ENCODE measurements at places on chromosomes 5 and 9.
A peak's percentile ranks its signal among the peaks of the same experiment; 100 is the strongest.

GRCh38 chr9:121038804-121039203 lies 11.3 kb downstream of the C5 start:
- DNase-seq, result no peak

DNA sequence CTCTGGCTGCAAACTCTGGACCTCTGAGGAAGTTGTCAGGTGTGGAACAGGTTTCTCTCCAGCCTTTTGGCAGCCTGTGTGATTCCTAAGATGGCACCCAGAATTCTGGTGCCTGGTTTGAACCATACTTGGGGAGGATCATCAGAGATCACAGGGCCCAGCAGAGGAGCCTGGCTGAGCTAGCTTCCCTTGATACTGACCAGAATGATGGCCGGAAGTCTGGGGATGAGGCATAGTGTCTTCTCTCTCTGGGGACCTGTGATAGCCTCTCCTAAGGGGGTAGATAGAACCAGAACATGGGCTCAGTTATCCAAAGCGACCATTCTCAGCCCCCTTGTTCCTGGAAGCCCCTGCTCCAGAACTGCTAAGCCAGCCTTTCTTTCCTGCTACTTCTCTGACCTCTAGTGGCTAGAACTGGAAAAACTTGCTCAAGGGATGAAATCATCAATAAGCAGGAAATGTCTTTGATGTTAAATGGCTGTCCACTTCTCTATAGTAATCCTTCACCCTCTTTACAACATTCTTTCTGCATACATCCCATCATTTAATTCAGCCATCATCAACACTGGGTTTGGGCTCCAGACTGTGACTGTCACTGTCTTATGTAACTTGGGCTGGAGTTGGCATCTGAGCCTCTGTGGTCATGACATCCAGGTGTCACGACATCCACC lies 55.1 kb downstream of the C9orf152 start:
- DNase-seq, result no peak

DNA sequence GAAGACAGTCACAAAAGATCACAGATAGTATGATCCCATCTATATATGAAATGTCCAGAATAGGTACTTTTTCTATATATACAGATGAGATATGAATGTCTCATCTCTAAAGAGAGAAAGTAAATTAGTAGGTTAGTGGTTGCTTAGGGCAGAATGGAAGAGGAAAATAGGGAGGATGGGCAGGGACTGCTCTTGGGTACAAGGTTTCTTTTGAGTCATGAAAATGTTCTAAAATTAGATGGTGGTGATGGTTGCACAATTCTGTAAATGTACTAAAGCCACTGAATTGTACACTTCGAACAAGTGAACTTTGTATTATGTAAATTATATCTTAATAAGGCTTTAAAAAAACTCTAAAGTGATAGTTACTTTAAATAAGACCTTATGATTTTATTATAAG lies 59.6 kb upstream of the GRAMD2B start:
- DNase-seq, result no peak

GRCh38 chr5:1552521-1553255 lies 28.9 kb upstream of the LPCAT1 start:
- DNase-seq, result peak; percentile 84

GRCh38 chr5:164188733-164189148 lies 683.3 kb downstream of the MAT2B start:
- no peak for DNase-seq

DNA sequence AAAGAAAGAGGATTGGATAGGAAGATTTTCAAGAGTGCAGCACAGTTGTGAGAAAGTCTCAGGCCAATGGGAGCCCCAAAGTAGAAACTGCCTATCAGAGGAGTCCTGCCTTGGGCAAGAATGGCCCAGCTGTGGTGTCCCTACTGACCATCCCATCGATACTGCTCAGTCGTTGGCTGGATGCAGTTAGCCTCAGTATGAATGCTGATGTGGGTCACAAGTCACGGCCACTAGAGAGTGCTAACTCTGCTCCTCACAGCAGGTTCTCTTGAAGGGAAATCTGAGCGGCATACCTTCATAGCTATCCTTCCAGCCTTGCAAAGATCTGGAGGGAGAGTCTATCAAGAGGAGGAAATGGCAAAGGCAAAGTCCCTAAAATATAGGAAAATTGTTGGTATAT lies 11.6 kb upstream of the CETN3 start:
- no peak for DNase-seq

DNA sequence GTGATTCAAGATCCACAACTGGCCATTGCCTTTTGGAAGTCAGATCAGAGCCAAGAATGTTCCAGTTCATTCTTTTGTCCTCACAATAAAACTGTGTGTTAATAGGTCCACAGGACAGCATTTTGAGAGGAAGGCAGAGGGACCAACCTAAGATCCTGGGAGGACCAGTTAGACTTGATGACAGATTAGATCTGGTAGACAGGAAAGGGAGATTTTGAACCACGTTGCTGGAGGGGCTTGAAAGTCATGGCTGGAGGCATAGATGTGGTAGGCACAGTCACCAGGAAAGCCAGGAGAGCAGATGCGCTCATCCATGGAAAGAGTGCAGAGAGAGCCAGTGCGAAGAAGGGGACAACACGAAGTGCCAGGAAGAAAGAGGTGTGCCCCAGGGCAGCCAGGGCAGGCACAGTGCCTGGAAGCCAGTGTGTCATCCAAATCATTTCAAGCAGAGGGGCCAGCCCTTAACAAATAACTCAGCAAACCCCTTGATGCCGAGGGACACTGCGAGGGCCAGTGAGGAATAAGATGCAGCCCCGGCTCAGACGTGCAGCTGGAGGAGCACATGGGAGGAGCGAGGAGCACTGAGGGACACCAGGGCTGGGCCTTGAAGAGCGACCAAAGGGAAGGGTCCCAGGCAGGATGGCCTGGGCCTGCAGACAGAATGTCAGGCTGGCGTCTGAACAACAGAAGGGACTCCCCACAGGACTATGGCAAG lies 12.8 kb upstream of the SLC2A8 start:
- DNase-seq, result no peak

GRCh38 chr9:130138171-130138653 lies 34.0 kb upstream of the NCS1 start:
- DNase-seq, result no peak

DNA sequence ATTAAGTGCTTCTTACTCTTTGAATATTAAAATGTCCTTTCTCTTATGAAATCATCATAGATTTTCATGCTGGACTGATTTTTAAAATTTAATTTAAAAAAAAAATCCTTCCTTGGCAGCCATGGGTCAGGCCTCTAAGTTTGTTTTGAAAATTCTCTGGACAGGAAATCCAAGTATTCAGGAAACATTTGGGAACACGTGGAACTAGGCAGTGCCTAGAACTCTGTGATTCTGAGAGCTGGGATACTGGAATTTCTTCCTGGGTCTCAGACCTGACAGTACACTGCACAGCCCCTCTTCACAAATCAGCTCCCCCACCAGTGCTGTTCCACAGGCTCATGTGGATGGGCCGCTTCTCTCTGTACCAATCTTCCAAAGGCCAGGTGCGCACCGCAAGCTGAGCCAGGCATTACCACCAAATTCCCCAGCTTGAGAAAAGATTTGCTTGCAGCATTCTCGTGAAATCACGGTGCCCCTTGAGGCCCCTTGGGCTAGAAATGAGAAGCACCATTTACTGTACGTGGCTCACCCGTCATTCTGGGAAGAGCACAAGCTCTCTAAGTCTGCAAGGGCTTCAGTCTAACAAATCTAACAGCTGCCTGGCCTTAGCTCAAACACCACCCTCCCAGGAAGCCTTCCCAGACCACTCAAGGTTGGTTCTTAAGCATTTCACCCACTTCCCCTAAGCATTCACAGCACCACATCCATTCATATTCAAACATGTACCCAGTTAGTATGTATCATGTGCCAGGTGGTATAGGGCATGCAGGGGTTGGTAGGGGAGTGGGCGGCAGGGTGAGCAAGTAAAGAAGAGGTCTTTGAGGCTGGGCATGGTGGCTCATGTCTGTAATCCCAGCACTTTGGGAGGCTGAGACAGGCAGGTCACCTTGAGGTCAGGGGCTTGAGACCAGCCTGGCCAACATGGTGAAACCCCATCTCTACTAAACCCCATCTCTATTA lies 26.5 kb downstream of the B4GALT1 start:
- DNase-seq, result no peak

DNA sequence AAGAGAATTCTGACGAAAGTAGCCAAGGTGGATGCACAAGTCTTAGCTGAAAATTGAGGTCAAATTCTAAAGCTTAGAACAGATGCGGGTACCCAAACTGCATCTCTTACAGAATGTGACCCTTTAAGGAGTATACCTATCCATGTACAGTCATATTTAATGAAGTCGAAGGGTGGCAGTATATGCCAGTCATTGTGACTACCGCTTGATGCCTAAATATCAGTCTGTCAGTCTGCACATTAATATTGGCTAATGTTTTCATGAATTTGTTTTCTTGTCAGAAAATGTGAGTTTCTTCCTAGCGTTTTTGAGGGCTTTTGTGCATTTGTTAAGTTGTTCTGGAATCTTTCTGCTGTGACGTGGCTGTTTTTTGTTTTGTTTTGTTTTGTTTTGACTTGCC lies 264.5 kb upstream of the ELAVL2 start:
- DNase-seq, result no peak

- peak; percentile 69 for DNase-seq
Observed at GRCh38 chr5:191036-191948, at the start of gene LRRC14B. Gene LRRC14B, plus strand, starts transcription at chr5:191495. Its CDS starts 44 bp downstream, at chr5:191539.

DNA sequence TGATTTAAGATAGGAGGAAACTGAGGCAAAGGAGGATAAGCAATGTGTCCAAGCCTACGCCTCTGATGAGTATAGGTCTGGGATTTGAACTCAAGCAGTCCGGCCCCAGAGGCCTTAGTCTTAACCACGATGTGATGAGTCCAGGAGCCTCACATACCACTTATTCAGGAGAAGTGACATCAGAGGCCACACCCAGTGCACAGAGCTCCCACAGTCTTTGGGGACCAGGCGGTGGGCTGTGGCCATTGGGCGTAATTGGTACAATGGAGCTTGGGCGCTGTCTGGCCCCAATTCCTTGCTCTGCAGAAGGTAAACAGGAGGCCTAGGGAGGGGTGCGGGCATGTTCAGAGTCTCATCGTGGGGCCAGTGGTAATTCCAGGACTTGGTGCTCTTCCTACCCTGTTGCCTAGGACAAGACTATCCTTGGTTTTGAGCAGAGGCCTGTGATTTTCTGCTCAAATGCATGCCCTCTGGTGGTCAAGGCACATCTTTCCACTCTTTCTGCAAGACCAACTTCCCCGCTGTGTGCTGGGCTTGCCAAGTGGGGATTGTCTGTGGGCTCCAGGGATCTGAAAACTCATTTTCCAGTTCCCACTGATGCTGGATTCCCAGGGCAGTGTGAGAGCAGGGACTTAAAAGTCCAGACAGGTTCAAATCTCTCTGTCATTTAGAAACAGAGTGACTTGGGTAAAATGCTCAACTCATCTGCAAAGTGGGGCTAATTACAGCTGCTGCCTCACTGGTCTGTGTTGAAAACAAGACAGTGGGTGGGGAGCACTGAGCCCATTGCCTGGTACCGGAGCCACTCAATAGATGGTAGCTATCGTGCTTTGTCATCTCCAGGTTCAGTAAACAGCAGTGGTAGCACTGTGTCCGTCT lies 15.8 kb downstream of the NDST1 start:
- peak; percentile 77 for DNase-seq

GRCh38 chr9:97480749-97481148 lies 20.7 kb upstream of the TMOD1 start:
- no peak for DNase-seq

GRCh38 chr5:51829230-51829629 lies 446.0 kb downstream of the ISL1 start:
- no peak for DNase-seq

GRCh38 chr9:124261736-124262648 lies 4.2 kb downstream of the NEK6 start:
- DNase-seq, result no peak

- no peak for DNase-seq
Observed at GRCh38 chr5:176762489-176762888, 47.9 kb upstream of the UNC5A start.

- DNase-seq, result peak; percentile 58
Observed at GRCh38 chr5:134466241-134467069, 54.8 kb upstream of the CDKN2AIPNL start.

GRCh38 chr9:114202396-114202795 lies 47.1 kb downstream of the COL27A1 start:
- no peak for DNase-seq

- DNase-seq, result no peak
Observed at GRCh38 chr5:149586708-149587318, 5.5 kb downstream of the ARHGEF37 start.

- no peak for DNase-seq
Observed at GRCh38 chr9:122097679-122098315, 4.7 kb upstream of the TTLL11 start.

GRCh38 chr9:136482793-136483588 lies at the start of gene SEC16A:
Gene SEC16A, minus strand, starts transcription at chr9:136483040. Its CDS starts 5,425 bp downstream, at chr9:136477615.
- DNase-seq, result peak; percentile 96

DNA sequence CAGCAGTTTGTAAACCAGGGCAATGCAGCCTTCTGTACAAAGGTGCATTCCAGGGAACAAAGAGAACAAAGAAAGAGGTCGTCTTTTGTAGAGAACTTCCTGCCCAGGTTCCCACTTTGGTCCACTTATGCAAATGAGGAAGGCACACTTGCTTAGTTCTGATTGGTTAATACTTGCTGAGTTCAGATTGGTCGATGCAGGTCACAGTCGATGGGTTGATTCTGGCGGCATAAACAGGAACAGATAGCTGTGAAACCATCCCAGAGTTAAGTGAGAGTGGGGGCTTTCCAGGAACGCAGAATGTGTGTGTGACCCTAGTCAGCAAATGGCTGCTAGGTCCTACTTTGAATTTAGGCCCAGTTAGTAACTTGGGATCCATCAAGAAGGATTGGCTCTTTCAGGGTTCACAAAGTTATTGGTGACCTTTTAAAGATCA lies 1.8 kb upstream of the ADAMTS13 start:
- no peak for DNase-seq

GRCh38 chr5:75142566-75143136 lies 90.3 kb upstream of the GCNT4 start:
- no peak for DNase-seq

GRCh38 chr9:123102375-123103113 lies 69.1 kb downstream of the GPR21 start:
- no peak for DNase-seq

- DNase-seq, result no peak
Observed at GRCh38 chr9:33430942-33431341, 16.5 kb downstream of the AQP3 start.

DNA sequence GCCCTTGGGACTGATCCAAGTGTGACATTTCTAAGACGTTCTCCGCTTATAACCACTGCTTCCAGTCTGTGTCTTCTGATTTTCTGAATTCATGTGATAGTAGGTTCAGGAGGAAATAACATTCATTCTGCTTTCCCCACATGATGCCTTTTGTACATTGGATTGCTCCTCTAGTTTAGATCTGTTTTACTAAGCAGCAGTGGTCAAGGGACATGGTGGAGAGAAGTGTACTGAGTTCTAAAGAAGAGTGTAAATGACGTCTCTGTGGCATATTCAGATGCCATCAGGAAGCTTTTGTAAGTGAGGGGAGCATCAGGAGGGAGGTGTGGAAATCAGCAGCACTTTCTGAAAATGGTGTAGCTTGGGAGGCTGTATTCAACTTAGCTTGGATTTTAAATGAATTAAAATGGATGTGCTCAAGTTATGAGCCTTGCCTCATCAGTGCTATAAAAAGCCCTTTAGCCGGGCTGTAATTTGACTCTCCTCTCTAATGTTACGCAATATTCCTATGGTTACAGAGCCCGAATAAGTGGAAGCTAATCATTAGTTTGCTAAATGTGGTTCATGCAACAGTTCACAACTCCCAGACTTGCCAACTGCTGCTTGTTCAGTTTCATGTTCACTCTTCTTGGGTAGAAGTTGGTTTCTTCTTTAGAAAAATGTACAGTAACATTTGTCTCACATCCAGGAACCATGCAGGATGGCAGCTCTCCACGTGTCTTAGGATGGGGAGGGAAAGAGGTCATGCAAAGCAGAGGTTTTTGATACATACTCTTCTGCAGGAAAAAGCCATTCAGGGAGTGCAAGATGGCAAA lies 281.3 kb downstream of the ARHGAP26 start:
- no peak for DNase-seq

GRCh38 chr5:115414406-115415142 lies 118.1 kb upstream of the CCDC112 start:
- no peak for DNase-seq

Data from frontal cortex (tissue), 4 donors.